Vagina (tissue), 2 donors: ENCODE measurements at places on chromosomes 4 and X. TPM values are rescaled to one million over a fixed set of nuclear protein-coding genes. Genes with fewer than 3 reads are reported as not detected.
A peak's percentile ranks its signal among the peaks of the same experiment; 100 is the strongest.

DNA sequence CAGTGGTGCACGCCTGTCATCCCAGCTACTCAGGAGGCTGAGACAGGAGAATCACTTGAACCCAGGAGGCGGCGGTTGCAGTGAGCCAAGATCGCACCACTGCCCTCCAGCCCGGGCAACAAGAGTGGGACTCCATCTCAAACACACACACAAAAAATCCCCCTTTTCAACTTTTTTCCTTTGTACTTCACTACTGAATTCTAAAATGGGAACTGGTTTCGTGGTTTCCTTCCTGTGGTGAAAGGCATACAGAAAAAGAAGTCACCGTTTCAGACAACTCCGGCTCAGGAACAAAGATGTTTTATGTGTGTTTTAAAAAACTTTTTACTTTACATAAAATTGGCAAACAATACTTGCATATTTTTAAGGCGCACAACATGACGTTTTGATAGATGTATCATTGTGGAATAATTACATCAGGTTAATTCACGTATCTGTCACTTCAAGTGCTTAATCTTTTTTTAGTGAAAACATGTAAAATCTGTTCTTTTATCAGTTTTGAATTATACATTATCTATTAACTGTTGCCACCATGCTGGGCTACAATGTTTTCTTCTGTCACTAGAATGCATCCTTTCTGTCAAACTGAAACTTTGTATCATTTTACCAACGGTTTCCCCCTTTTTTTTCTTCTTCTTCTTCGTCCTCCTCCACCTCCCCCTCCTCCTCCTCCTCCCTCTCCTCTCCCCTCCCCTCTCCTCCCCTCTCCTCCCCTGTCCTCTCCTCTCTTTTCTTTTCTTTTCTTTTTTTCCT lies 186.0 kb downstream of the CRLF2 start:
- H3K27me3 ChIP-seq, result no peaks in the 10 kb centered on the region
- H3K27ac ChIP-seq, result no peak overlapping the region
- DNase-seq, result no peak
- H3K36me3 ChIP-seq, result no peaks in the 10 kb centered on the region
- no peak overlapping the region for H3K4me3 ChIP-seq

Gene LPAR4
- total RNA-seq, result not detected

DNA sequence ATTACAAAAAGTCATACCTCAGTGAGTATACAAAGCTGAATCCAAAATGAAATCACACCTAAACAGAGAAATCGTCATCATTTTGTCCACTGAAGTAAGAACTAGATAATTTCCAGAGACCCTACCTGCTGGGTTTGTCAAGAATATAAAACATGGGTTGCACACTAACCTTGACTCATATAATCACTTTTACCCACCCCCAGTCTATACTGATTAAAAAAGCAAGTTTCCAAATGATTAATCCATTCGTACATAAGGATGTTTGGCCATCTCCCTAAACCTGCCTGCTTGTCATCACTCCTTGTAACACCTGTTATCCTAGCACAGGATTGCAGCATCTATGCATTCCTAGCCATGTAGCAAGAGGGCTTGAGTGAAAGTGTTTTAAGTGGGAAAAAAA lies 4.7 kb downstream of the RAP2C start:
- H3K4me1 ChIP-seq, result peaks cover 21% of the 10 kb centered on the region
- no peaks in the 10 kb centered on the region for H3K36me3 ChIP-seq
- no peaks in the 10 kb centered on the region for H3K27me3 ChIP-seq
- no peak overlapping the region for H3K4me3 ChIP-seq

DNA sequence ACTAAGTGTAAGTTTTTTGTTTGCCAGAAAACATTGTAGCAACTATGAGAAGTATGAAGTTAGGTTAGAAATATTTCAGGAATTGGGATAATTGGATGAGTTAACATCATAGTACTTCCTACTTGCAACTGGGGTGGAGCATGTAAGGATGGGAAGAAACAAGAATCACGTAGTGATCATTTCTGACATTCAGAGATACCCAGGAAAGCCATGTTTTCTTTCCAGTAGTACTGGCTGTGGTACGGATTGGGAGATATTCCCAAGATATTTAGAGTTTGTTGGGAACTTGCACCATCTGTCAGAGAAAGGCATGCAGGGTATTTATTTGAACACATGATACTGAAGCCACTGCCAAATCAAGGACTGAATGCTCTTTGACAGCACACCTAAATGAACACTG lies 87.6 kb upstream of the SLC4A4 start:
- no peaks in the 10 kb centered on the region for H3K36me3 ChIP-seq
- no peaks in the 10 kb centered on the region for H3K4me1 ChIP-seq

- no peak overlapping the region for H3K27ac ChIP-seq
- H3K36me3 ChIP-seq, result no peaks in the 10 kb centered on the region
- H3K4me3 ChIP-seq, result peak overlapping the region; percentile 56
- H3K27me3 ChIP-seq, result no peaks in the 10 kb centered on the region
- H3K4me1 ChIP-seq, result peaks cover 6% of the 10 kb centered on the region
Observed at GRCh38 chrX:39821709-39822095, 276.1 kb downstream of the BCOR start.

Gene COL25A1
- total RNA-seq, result 0.49 TPM

- no peak overlapping the region for H3K4me3 ChIP-seq
- no peak overlapping the region for H3K27ac ChIP-seq
- H3K4me1 ChIP-seq, result no peaks in the 10 kb centered on the region
- no peaks in the 10 kb centered on the region for H3K36me3 ChIP-seq
- no peak for DNase-seq
Observed at GRCh38 chrX:18793601-18794089, 86.2 kb downstream of the PPEF1 start.

DNA sequence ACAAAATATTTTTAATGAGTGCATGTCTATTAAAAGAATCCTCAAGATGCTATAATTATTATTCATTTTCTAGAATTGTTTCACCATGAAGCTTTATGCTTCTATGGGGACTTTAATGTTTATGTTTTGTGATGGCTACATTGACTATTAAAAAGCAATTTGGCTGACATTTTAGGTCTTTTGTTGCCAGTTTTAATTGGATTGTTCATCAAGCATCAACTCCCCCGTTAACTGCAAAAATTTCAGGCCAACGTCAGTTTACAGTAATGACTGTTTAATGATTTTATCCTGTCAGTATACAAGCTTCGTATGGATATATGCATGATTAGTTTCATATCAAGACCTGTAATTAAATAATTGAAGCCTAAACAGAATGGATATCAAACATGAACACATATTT lies 422.8 kb downstream of the SH2D1A start:
- DNase-seq, result no peak
- no peaks in the 10 kb centered on the region for H3K4me1 ChIP-seq
- no peak overlapping the region for H3K27ac ChIP-seq

Gene CYLC1
- total RNA-seq, result not detected

- H3K27ac ChIP-seq, result no peak overlapping the region
- no peaks in the 10 kb centered on the region for H3K36me3 ChIP-seq
- no peak overlapping the region for H3K4me3 ChIP-seq
- H3K4me1 ChIP-seq, result no peaks in the 10 kb centered on the region
Observed at GRCh38 chr4:124534131-124534530, 178.4 kb downstream of the ANKRD50 start.

DNA sequence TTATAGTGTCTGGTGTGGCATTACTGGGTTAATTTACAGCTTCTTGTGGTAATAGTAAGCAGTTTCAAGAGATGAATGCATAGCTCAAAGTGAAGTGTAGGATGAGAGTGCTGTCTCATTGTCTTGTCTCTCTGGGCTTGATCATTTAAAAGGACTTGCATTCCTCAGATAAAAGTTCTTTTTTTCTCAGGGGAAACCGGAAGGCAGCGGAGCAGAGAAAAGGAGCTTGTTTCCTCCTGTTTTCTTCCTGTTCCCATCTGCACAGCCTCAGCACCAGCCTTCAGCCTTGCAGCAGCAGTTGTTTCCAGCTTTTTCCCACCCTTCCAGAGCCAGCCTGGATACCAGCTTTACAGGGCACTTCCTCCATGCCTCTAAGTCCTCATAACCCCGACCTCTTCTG lies 61.4 kb upstream of the LGI2 start:
- H3K27me3 ChIP-seq, result no peaks in the 10 kb centered on the region
- no peak overlapping the region for H3K4me3 ChIP-seq
- no peaks in the 10 kb centered on the region for H3K36me3 ChIP-seq
- peaks cover 7% of the 10 kb centered on the region for H3K4me1 ChIP-seq

Gene VSIG1
- 0.25 TPM for total RNA-seq

- DNase-seq, result no peak
- H3K27me3 ChIP-seq, result no peaks in the 10 kb centered on the region
- H3K4me1 ChIP-seq, result no peaks in the 10 kb centered on the region
- H3K4me3 ChIP-seq, result no peak overlapping the region
- no peaks in the 10 kb centered on the region for H3K36me3 ChIP-seq
- no peak overlapping the region for H3K27ac ChIP-seq
Observed at GRCh38 chr4:138975225-138975624, 40.4 kb upstream of the NOCT start.

DNA sequence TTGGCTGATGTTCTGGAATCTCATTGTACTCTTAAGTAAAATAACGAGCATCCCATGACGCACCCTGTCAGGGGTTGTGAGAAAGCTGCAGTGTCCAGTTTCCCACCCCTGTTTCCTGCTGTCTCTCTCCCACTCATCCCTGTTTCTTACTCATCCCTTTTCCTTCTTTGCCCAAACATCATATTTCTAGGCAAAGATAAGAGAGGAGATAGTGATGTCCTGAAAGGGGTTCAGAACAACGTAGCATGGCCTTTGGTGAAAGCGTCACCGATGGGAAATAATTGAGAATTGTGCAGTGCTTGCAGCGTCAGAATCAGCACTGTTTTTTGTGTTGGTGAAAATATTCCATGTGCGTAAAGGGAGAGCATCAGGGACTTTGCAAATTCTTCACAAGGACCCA lies 23.5 kb upstream of the TMEM165 start:
- H3K4me3 ChIP-seq, result no peak overlapping the region
- no peak overlapping the region for H3K27ac ChIP-seq
- no peaks in the 10 kb centered on the region for H3K27me3 ChIP-seq
- no peak for DNase-seq
- peaks cover 7% of the 10 kb centered on the region for H3K36me3 ChIP-seq
- no peaks in the 10 kb centered on the region for H3K4me1 ChIP-seq

Gene AMER1
- total RNA-seq, result 4.9 TPM
